NCI-H748 treated with DMSO at 0.1 percent for 48 hours (cell line): ENCODE measurements at places on chromosomes 11 and 22.

DNA sequence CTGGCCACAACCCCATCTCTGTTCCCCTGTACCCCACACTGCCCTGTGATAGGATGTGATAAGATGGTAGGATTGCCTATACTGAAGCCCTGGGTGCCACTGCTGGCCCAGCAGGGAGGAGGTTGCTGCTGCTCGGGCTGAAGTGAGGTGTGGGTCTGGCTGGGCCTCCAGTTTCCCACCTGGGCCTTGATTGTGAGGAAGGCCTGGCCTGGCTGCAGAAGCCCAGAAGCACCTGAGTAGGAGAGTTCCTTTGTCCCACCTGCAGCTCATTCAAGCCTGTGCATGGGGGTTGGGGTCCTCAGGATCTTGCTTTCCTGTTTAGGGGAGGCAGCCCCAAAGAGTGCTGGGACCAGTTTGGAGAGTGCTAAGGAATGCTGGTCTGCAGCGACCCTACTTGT, 3.3 kb downstream of the ST3GAL4 start:
- no peak for DNase-seq

- DNase-seq, result no peak
Observed at GRCh38 chr11:97979741-97980140, 1041.0 kb upstream of the CNTN5 start.

GRCh38 chr11:34299284-34299972, 58.4 kb downstream of the ABTB2 start:
- no peak for DNase-seq

GRCh38 chr11:11748706-11749365, 92.9 kb upstream of the USP47 start:
- no peak for DNase-seq

DNA sequence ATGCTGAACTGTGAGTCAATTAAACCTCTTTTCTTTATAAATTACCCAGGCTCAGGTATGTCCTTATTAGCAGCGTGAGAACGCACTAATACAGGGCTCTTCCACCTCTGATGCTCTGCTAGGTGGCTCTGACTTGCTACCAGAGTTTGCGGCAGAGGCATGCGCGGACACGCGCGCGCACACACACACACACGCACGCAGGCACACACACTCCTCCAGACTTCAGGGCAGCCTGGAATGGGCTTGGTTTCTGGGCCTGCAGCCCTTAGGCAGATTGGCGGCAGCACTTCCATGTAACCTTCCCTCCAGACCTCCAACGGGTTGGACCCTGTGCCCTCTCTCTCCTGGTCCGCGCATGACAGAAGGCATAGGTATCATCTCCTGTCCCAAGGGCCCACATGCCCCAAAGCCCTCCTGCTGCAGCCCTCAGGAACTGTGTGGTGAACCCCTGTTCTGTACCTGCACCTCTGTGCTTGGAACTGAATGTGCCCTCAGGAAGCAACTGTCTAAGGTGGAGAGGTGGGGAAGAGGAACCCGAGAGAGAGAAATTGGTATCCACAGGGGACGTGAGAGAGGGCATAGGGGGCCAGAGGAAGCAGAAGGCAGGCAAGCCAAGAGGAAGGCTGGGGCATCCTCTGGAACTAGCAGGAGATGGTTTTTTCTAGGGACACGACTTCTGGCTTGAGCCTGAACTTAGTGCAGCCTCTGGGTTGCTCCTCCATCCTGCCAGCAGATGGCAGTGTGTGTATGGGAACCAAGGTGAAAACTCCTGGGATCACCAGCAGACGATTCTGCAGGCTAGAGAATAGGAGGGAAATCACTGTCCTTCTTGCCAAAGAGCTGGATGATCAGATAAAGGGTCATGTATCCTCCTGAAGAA, 23.4 kb upstream of the RIC3 start:
- peak; percentile 36 for DNase-seq

GRCh38 chr11:12288212-12288930, 89.0 kb upstream of the PARVA start:
- peak; percentile 88 for DNase-seq

GRCh38 chr11:69403556-69404215, 77.8 kb upstream of the LINC01488 start:
- no peak for DNase-seq

DNA sequence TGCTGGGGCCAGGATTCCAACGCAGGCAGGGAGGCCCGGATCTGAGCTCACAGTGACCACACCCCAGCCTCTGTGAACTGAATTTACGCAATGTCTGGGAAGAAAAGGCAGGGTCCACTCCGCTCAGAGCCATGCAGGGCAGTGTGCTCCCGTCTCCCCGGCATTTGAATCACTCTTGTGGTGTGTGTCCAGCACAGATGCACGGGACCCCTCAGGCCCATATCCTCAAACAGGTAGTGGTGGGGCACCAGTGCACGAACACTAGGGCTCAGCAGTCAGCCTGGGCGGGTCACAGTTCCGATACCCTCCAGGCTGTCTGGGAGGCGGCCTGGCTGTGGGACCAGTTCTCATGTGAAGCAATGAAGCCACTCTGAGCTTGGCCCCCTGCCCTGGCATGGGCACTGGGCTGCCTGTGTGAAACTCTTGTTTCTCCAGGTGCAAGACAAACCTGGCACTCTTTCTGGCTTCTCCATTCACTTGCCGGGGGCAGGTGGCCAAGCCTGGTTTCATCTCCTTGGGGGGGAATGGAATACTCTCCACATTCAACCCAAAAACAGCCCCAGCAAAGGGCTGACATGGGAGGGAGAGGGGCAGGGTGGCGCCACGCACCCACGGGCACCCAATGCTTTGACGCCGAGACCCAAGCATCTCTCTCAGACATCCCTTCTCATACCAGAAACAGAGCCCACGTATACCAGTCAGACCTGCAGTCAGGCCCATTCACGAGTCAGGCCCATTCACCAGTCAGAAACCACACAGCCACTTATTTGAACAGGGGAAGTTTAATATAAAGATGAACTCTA, 14.3 kb downstream of the DHCR7 start:
- DNase-seq, result no peak
